Bone marrow (tissue), 2 donors: ENCODE measurements at places on chromosomes 3 and 15.
A peak's percentile ranks its signal among the peaks of the same experiment; 100 is the strongest.

DNA sequence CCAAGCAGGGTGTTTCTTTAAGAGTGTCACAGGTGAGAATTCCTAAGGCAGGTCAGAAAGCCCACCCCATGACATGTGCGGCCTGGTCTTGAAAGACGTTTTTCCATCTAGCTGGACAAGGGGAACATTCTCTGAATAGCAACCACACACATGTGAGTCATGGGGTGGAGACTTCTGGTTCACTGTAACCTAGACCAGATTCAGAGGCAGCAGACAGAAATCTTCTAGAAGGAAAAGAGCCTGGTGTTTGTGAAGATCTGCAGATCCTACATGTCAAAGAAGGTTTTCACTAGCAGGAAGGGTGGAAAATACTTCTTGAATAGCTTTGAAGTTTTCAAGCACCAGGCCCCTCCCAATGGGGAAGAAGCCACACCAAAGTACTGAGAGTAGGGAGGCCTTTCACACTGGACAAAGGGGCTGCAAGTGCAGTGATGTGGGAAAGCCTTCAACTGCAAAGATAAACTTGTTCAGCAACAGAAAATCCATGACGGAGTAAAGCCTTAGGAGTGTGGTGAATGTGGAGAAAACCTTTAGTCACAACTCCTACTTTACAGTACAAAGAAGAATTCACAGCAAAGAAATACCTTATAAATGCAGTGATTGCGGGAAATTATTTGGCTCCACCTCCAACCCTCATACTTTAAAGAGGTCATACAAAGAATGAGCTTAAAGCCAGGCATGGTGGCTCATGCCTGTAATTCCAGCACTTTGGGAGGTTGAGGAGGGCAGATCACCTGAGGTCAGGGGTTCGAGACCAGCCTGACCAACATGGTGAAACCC lies 17.6 kb downstream of the ADAM10 start:
- DNase-seq: peak; percentile 28

DNA sequence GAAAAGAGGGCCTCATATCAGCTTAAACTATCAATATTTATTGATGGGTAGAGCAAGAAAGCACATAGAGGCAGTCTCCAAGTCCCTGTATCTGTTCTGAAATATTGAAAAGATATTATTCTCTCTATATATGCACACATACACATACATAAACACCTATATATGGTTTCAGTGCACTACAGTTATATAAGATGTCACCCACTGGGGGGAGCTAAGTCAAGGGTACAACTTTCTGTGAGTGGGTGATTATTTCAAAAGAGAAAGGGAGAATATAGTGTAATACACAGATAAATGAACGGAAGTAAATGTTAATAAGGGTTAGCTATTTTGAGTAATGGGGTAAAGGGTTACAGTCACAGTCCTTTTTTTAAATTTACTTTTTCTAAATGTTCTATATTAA lies 8.8 kb downstream of the SNTN start:
- DNase-seq: no peak

GRCh38 chr3:156817646-156818272 lies 8.4 kb upstream of the LEKR1 start:
- DNase-seq: no peak

DNA sequence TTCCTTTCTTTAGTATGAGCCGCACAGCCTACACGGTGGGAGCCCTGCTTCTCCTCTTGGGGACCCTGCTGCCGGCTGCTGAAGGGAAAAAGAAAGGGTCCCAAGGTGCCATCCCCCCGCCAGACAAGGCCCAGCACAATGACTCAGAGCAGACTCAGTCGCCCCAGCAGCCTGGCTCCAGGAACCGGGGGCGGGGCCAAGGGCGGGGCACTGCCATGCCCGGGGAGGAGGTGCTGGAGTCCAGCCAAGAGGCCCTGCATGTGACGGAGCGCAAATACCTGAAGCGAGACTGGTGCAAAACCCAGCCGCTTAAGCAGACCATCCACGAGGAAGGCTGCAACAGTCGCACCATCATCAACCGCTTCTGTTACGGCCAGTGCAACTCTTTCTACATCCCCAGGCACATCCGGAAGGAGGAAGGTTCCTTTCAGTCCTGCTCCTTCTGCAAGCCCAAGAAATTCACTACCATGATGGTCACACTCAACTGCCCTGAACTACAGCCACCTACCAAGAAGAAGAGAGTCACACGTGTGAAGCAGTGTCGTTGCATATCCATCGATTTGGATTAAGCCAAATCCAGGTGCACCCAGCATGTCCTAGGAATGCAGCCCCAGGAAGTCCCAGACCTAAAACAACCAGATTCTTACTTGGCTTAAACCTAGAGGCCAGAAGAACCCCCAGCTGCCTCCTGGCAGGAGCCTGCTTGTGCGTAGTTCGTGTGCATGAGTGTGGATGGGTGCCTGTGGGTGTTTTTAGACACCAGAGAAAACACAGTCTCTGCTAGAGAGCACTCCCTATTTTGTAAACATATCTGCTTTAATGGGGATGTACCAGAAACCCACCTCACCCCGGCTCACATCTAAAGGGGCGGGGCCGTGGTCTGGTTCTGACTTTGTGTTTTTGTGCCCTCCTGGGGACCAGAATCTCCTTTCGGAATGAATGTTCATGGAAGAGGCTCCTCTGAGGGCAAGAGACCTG lies 13.2 kb downstream of the GREM1 start:
- DNase-seq: no peak

GRCh38 chr3:23668430-23668904 lies 137.3 kb upstream of the UBE2E1 start:
- DNase-seq: no peak
